NCI-H1105 treated with DMSO at 0.1 percent for 48 hours (cell line): ENCODE measurements at places on chromosomes 12 and 14.
A peak's percentile ranks its signal among the peaks of the same experiment; 100 is the strongest.

GRCh38 chr14:75806352-75806832 lies 145.3 kb downstream of the TTLL5 start:
- no peak for DNase-seq

DNA sequence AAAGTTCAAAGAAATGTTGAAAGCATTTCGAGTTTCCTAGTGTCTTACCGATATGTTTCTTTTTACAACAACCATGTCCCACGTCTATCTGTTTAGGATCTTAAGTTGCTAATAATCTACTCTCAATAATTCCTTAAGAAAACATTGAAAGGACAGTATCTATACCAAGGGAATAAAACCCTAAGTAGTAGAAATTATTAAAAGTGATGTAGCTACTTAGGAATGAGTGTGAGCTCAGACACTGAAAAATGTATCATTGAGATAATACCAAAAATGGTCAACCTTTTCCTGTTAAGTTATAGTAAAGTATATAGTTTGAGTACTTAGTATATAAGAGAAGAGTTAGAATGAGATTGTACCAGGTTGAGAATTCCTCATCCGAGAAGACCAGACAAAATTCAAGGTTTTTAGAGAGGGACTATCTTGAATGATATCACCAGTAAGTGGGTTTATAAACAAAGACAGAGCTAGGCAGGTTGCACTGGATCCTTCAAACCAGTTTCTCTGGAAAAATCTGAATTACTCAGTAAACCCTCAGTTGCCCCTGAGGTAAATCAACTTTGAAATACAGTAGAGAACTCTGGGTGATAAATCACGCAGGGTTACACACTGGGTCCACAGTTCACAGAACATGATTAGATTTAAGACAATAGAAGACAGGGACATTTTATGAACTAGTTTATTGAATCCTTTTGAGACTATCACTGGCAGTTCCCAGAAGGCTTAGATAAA lies 96.8 kb downstream of the ERGIC2 start:
- DNase-seq = no peak

DNA sequence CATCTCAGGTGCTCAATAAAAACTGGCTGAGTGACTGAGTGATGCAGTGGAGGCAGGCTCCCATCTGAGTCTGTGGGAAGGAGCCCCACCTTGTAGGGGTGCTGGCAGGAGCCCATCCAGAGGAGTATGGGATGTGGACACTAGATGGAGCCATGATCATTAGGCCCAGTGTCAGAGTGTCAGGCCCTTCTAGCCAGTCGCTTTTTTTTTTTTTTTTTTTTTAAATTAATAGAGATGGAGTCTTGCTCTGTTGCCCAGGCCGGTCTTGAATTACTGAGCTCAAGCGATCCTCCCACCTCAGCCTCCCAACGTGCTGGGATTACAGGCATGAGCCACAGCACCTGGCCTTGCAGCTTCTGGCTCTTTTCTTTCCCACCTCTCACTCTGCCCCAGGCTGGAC lies 11.5 kb downstream of the RITA1 start:
- peak; percentile 56 for DNase-seq

GRCh38 chr12:120719496-120720233 lies 6.0 kb upstream of the ACADS start:
- no peak for DNase-seq

DNA sequence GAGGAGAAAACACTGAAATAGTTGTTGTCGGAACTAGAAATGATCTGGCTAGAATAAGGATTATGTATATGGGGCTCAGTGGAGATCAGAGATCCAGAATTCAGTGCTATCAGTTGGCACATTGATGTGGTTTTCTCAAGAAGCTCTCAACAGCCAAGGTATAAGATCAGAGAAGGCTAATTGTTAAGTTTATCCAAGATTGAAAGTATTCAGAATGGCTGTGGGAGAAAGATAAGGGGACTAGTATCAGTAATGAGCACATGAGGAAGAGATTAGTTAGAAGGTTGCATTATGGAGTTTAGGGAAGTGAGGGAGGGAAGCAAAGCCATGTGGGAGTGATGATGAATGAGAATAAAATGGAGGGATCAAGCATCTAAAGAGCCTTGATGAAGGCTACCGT lies 128.1 kb upstream of the MIS18BP1 start:
- no peak for DNase-seq

GRCh38 chr14:93009471-93010129 lies 86.7 kb downstream of the CHGA start:
- DNase-seq = no peak

GRCh38 chr12:20463913-20464524 lies 95.7 kb downstream of the PDE3A start:
- peak; percentile 36 for DNase-seq

GRCh38 chr12:46342562-46343033 lies 30.0 kb downstream of the SLC38A2 start:
- DNase-seq = no peak

DNA sequence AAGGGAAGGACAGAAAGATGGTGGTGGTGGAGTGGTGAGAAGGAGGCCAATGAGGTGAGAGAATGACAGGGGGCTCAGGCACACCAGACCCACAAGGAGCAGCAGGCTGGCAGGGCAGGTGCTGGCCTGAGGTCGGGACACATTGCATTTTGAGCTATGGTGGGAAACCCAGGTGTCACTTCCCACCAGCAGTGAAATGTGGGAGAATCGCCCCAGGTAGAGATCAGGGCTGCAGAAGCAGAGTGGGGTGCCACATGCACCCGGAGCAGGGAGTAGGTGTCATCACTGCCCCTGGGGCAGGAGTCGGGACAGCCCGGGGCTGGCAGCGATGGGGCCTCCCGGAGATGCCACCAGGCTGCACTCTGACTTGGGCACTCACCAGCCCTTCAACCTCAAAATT lies 315.8 kb downstream of the BCL11B start:
- no peak for DNase-seq

GRCh38 chr14:61954306-61954705 lies 192.1 kb downstream of the SNAPC1 start:
- no peak for DNase-seq

- no peak for DNase-seq
Observed at GRCh38 chr12:50287271-50287670, 4.0 kb upstream of the LIMA1 start.

DNA sequence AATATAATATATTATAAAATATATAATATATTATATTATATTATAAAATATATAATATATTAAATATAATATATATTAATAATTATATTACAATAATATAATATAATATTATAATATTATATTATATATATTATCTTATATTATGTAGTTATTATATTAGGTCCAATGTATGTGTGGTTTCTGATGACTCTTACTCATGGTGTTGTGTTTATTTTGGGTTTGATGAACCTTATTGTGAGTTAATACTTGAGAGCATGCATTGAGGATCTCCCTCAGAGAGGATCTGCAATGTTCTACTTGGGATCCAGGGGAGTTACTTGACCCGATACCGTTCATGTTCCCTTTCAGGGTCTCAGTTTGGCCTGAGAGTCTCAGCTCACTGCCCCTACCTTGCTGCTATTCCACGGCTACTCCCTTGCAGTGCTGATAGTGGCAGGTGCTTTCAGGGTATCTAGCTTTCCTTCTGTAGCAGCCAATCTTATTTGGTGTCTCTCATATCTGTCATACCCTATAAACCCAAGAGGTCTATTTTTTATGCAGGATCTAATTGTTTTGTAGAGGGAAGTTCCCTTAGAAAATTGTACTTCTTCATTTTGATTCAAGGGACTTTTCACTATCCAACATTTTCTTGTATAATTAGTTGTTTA lies 89.1 kb upstream of the ZDHHC17 start:
- DNase-seq = no peak

GRCh38 chr12:7961395-7962178 lies 25.6 kb upstream of the SLC2A3 start:
- no peak for DNase-seq
